ENCODE measurements at places on chromosomes 6 and 20. TPM values are rescaled to one million over a fixed set of nuclear protein-coding genes. Genes with fewer than 3 reads are reported as not detected.

DNA sequence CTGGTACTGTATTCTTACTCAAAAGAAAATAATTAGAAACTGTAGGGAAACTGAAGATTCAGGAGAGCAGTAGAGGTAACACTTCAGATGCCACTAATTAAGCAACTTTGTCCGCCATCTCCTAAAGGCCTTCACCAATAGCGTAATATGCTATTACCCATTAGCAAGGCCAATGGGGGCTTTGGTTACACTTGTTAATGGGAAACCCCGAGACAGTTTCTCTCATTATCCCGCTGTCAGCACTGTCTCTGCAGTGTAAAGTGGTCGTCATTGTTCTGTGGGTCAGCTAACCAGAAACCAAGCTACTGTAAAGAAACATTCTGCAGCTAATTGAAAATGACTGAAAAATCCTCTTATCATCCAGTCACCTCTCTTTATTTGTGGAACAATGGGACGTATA is 468.0 kb upstream of the POU3F2 start:
- DNase-seq, result no peak

DNA sequence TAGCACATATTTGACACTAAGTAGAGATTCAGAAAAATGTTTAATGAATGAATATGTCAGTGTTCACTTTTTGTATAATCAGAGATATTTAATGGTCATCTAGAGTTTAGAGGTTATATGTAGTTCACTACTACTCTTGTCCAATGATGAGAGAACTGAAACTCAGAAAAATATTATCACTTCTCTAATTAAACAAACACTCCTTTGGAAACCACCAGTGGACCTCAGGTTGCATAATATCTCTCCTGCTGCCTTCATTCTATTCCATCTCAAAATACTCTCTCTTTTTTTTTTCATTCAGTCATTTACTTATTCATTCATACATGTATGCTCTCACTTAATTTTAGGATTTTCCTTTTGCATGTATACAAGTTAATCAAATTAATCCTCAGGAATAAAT is 423.1 kb upstream of the RNF217 start:
- DNase-seq, result no peak

GRCh38 chr6:136226674-136227377 is 23.3 kb downstream of the MTFR2 start:
- no peak for DNase-seq

DNA sequence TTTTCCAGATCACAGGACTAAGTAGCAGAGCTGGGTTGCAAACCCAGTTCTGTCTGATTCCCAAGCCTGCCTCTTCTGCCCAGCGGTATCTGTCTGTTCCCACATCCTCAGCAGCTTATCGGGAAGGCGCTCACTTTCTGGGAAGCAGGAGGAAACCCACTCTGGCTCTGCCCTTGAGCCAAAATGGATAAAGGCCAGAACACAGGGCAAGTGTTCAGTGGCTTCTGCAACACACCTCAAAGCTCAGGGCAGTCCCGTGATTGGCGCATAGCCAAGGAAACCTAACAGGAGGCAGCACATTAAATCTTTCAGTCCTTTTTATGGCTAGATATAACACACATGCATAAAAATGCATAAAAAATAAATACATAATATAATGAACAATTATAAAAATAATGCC is 262.2 kb downstream of the NRN1 start:
- no peak for DNase-seq

The PTGIS gene
- polyA plus RNA-seq, result 22.2 TPM

The MTFR2 gene
- 1.1 TPM for polyA plus RNA-seq

DNA sequence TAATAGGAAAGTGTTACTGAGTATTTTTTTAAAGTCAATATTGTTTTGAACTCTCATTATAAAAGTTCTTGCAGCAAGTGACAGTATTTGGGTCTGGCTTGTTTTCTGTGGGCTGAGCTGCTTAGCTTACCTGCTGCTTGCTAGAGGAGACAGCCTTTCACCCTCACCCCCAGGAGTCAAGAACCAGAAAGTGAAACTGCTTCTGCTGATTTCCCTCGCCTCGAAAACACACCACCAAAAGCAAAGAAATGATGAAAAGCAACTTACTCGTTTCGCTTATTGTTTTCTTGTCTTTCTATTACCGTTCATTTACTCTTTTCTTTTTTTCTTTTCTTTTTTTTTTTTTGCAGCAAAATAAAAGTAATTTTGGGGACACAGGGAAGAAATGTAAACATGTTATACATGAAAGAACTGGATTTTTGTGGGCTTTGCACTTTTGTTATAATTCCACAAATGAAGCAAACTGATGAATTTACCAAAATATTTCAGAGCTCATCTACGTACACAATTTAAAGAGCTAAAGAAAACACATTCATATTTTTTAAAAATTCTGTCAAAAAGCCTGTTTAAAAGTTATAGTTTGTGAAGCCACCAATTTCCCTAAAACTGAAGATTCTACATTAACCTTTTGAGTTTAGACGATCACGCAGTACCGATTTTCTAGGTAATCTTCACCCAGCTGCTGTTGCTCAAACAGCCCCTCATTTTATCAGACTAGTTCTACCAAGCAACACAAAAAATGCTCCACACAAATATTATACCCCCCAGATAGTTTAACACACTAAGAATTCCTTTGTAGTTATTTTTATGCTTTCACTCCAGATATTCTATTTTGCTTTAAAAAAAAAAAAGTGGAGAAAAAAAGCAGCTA is 1.7 kb downstream of the SCML4 start:
- DNase-seq, result no peak

GRCh38 chr6:7035837-7036249 is 71.9 kb upstream of the RREB1 start:
- DNase-seq, result no peak

- DNase-seq, result no peak
These were observed 119.9 kb upstream of the SLC22A16 start for GRCh38 chr6:110596354-110596753.

Data from forelimb muscle (tissue), 1 donor.